Adrenal gland (tissue), 19 donors: ENCODE measurements at places on chromosomes 12 and 14.

GRCh38 chr14:94685166-94685581 lies 73.0 kb downstream of the SERPINA3 start:
- no peak for DNase-seq

- DNase-seq: no peak
Measured at GRCh38 chr12:124725099-124725498, 138.6 kb downstream of the SCARB1 start.

DNA sequence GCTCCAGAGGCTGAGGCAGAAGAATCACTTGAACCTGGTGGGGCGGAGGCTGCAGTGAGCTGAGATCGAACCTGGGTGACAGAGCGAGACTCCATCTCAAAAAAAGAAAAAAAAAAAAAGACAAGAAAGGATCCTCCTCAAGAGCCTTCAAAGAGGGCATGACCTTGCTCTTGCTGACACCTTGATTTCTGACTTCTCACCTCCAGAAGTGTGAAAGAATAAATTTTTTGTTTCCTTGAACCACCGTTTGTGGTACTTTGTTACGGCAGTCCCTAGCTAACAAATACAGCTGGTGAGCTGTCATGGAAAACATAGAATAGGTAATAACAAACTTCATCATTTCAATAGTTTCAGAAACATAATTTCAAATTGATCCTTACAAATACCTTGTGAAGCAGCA lies 1.9 kb upstream of the ACTR10 start:
- no peak for DNase-seq

GRCh38 chr14:22251090-22251489 lies 337.9 kb downstream of the DAD1 start:
- no peak for DNase-seq

DNA sequence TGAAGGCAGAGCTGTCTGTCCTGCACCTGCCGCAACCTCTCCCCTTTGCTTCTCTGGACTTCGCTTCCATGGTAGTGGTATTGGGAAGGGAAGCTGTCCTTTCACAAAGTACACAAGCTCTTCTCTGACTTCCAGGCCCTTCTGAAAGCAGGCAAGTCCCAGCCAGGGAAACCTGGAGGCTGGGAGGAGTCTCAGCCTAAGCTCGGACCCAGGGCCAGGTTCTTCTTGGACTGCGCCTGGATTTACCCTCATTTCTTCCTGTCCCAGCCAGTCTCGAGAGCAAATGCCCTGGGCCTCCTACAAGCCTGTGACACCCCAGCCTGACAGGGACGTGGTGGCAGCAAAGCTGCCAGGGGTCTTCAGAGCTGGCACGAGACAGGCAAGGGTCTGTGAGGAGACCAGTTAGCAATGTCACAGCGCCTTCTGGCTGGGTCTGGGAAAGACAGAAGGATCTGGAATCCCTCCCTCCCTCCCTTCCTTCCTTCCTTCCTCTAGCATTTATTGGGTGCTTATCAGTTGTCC lies 22.4 kb downstream of the ISCA2 start:
- no peak for DNase-seq

DNA sequence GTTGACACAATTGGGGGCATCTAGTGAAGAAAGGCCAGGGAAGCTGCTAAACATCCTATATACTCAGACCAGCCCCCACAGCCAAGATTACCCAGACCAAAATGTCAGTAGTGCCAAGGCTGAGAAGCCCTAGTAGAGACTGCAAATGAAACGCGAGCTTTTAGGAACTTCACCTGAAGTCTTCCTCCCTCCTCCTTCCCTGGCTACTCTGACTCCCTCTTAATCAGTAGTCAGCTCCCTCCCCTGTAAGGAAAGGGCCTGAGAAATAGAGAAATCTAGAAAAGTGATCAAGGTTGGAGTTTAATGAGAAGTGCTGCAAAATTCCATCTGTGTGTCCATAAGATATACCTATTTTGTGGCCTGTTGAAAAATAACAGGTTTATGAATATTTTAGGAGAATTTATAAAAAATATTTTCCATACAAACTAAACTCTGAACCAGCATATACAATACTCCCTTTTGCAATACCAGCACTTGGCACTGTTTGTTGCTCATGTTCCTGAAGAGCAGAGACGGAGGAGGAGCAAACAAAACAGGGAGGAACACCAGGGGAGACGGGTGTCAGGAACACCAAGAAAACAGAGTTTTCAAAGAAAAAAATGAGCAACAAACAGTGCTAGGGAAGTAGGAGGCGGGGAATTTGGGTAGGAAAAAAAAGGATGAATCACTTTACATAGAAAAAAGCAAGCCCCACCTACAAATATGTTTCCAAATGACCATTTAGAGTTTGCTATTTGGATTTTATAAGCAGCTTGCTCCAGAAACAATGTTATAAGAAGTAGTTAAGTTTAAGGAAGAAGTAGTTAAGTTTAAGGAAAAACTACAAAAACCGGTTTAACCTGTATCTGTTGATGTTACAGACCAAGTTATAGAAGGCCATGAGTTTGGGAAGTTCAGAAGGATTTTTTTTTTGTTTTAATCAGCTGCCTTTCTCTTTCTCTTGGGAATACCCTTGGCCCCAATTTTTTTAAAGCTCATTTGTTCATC lies 282.1 kb upstream of the GRIP1 start:
- no peak for DNase-seq

DNA sequence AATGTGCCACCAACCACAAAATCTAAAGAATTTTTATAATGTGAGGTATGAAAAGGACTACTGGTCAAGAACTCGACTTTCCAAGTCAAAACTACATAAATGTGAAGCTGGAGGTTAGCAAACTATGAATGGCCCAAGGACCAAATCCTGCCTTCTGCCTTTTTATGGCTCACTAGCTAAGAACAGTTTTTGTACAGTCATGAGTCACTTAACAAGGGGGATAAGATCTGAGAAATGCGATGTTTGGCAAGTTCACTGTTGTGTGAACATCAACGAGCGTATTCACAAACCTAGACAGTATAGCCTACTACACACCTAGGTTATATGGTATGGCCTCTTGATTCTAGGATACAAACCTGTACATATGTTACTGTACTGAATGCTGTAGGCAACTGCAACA lies 28.2 kb downstream of the FERMT2 start:
- DNase-seq: no peak
